Activated CD8-positive, alpha-beta memory T cell treated with anti-CD3 and anti-CD28 coated beads, Interleukin-2, amount 50 U/mL, for 4 hours (primary cell): ENCODE measurements at places on chromosomes 7 and 10.
A peak's percentile ranks its signal among the peaks of the same experiment; 100 is the strongest.

- peak; percentile 9 for DNase-seq
These were observed 7.5 kb downstream of the ZFAND2A start for GRCh38 chr7:1152492-1152891.

DNA sequence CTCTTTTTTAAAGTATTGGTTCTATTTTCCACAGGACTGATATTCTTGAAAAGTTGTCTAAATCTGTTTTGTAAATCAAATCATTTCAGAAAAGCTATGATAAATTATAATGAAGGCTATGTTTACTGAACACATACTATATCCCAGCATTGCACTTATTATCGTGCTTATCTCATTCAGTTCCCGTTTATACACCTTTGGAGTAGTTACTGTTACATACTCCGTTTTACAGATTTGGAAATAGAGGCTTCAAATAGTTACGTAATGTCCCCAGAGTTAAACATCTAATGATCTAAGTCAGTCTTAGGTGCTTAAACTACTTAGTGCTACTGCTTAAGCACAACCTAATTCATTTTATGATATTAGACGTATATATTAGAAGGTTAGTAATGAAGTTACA lies 1.2 kb downstream of the NUP205 start:
- no peak for DNase-seq

GRCh38 chr10:79328737-79329504 lies 18.3 kb upstream of the PPIF start:
- DNase-seq, result no peak

DNA sequence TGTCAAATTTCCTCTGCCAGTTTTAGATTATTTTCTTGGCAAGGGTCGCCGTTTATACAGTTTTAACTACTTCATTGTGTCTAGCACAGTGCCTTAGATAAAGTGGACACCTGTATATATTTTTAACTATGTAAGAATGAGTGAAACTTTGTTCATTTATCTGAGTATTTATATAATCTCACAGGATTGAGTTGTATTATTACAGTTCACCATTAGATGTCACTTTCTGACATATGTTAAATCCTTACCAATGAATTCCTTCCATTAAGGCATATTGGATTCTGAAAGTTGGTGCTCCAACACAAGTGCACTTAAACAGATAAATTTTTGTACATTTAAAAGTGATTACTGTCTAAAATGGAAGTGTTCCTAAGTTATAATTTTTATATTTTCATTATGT lies 43.0 kb downstream of the ZMYND11 start:
- DNase-seq, result no peak

DNA sequence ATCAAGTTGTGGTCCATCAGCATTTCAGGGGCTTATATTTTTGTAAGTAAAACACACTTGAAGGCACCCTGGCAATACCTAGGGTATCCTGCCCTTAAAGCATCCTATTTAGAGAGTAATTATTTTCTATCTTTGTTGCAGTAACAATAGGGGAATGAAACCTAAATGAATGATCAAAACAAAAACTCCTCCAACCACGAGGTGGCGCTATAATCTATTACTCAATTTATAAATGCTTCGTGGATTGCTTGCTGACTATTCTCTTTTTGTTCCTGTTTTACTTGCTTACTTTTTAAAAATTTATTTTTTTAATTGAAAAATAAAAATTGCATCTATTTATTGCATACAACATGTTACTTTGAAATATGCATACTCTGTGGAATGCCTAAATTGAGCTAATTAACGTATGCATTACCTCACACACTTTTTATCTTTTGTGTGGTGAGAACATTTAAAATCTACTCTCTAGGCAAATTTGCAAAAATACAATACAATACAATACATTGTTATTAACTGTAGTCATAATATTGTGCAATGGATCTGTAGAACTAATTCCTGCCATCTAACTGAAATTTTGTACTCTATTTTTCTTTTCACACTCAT lies 147.7 kb upstream of the BMPER start:
- DNase-seq, result no peak

DNA sequence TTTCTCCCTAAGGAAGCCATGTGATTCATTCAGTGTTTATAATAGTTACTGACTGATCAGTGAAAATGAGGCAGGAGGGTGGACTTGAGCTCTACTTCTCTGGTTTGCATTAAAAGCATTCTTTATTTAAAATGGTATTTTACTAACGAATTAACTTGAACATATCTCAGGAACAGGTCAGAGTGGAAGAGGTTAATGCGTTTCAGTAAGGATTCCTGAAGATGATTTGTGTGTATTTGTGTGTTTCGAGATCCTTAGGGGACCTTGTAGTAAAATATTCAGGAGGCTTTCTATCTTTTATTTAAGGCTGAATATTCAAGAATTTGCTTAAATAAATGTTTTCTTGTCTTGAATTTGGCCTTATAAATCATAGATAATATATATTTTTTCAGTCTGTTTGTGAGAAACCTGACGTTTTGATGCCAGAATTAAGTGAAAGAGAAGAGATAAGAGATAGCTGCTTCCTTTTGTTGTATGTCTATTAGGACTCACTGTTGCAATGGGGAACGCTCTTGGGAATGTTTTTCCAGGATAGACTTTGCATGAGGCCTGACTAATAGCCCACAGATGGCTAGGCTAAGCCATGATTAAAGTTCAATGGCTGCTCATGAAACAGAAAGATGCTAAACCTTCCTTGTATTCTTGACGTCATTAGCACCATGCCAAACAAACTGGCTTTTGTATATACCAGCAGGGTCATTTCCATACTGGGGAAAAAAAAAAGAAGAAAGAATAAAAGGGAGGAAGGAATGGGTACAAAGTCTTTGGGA lies 93.8 kb upstream of the MTPN start:
- DNase-seq, result no peak

DNA sequence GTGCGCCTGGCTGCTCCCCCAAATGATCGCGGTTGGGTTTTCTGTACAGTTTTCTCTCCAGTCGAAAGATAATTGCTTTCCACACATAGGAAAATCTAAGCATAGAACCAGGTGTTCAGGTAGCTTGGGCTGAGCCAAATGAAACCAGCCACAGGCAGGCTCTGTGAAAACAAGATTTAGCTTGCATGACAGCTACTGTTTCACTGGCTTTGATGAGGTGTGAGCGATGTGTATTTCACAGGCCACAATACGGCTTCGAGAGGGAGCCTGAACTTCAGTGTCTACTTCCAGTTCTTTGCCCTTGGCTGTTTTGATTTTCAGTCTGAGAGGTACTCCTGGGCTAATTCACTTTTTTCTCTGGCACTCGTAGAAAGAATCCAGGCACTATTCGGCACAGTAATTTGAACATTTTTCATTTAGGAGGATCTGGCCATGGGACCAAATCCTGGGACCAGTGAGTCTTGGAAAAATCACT lies 110.5 kb downstream of the JCAD start:
- DNase-seq, result no peak

DNA sequence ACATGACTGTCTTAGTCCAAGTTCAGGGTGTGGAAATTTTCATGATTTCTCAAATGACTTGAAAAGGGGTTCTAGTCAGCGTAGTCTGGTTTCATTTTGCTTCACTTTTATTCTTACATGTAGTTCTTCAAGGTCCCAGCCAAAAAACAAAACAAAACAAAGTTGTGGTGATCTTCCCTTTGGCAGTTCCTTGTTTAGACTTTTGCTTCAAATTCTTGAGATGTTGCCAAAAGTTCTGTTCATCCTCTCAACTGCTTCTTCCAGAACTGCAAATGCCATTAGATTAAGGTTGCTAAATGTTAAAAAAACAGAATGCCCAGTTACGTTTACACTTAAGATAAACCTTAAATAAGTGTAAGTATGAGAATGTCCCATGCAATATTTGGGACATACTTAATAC lies 370.8 kb upstream of the LRRTM3 start:
- no peak for DNase-seq
